ENCODE measurements at places on chromosomes 12 and 14. TPM values are rescaled to one million over a fixed set of nuclear protein-coding genes. Genes with fewer than 3 reads are reported as not detected.
A peak's percentile ranks its signal among the peaks of the same experiment; 100 is the strongest.

The TBC1D30 gene
- polyA plus RNA-seq: 0.08 TPM

The PLEKHH1 gene
- 0.06 TPM for polyA plus RNA-seq

The KCNH3 gene
- 3.4 TPM for polyA plus RNA-seq

DNA sequence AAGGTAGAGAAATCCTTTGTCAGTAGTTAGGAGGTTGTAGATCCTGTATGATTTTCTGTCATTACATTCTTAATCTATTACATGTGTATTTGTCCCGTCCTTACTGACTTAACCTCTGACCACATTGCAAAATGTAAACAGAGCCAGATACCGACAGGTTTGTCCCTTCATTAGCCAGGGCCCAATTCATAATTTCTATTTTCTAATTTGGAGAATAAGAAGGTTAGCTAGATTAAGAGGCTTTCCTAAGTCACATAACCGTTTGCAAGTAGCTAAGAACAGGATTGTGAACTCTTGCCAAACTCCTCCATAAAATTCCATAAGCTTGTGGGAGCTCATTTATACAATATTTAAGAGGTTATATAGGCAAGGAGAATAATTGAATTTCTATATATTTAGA, 352.6 kb downstream of the RAD51B start:
- DNase-seq: no peak
- H3K4me3 ChIP-seq: no peak overlapping the region
- H3K27ac ChIP-seq: no peak overlapping the region
- peaks cover 4% of the 10 kb centered on the region for H3K36me3 ChIP-seq
- no peaks in the 10 kb centered on the region for H3K27me3 ChIP-seq

- no peak for DNase-seq
- H3K27ac ChIP-seq: no peak overlapping the region
- no peaks in the 10 kb centered on the region for H3K27me3 ChIP-seq
- peaks cover 9% of the 10 kb centered on the region for H3K4me1 ChIP-seq
- H3K4me3 ChIP-seq: no peak overlapping the region
Measured at GRCh38 chr14:105437723-105438500, 18.3 kb downstream of the MTA1 start.

DNA sequence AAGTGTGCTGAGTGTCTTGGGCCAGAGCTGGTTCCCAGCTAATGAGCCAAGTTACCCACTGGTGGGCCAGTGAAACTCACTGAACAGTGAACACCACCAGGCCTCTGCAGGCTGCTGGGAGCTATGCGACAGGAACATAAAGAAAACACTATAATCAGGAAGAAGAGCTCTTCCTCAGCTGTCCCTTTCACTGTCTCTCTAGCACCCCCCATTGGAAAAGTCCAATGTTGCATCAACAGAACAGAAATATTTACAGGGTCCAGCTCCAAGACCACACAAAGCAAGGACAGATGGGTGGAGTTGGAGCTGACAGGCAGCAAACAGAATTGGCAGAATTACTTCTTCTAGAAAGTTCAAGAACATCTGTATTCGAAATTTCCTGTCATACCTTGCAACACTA, 903.6 kb upstream of the TMEM132C start:
- H3K4me1 ChIP-seq: no peaks in the 10 kb centered on the region
- H3K36me3 ChIP-seq: no peaks in the 10 kb centered on the region
- no peak for DNase-seq
- H3K4me3 ChIP-seq: no peak overlapping the region

DNA sequence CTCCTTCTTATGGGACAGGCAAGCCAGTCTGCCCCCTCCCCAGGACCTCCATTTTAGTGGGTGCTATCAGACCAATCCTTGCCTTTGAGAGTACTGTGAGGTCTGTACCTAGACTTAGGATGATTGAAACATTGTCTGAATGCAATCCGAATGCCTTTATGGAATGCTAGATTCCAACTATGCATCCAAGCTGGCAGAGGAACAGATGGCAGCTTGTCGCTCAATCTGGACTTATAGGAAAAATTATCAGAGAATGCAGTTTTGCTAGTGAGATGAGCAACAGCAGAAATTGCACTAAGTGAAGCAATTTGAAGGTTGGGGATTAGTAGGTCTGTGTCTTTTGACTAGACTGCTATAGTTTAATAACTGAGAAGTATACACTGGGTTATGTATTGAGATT, 109.1 kb downstream of the DYRK2 start:
- no peak overlapping the region for H3K27ac ChIP-seq
- peaks cover 20% of the 10 kb centered on the region for H3K4me1 ChIP-seq
- no peak overlapping the region for H3K4me3 ChIP-seq

GRCh38 chr14:88323086-88323522, at the start of gene KCNK10:
Gene KCNK10 (minus strand): TSS chr14:88323269. CDS start chr14:88322798, 471 bp downstream.
- no peak within 1 kb of the TSS for H3K27ac ChIP-seq
- H3K27me3 ChIP-seq: peaks cover 45% of the 10 kb centered on the region
- H3K4me1 ChIP-seq: no peaks in the 10 kb centered on the region

- H3K4me3 ChIP-seq: no peak overlapping the region
- H3K27ac ChIP-seq: no peak overlapping the region
- H3K27me3 ChIP-seq: no peaks in the 10 kb centered on the region
Measured at GRCh38 chr14:52325126-52325525, 11.0 kb downstream of the PTGER2 start.

DNA sequence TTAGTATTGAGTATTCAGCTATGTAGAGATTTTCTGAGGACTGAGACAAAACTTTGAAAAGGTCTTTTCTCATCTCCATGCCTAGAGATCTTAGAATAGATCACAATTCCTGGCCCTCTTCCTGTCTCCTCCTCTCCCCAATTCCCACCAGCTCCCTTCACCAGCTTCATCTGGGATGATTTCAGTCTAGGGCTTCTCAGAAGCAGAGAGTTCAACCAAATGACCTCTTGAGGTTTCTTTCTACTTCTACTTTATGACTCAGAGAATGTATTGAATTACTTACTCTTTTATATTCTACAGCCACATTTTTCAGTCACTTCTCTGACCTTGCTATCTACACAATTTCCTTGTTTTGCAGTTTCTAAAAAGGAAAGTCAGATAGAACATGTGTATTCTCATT, 19.4 kb upstream of the SNX6 start:
- no peak overlapping the region for H3K4me3 ChIP-seq
- no peaks in the 10 kb centered on the region for H3K27me3 ChIP-seq
- no peaks in the 10 kb centered on the region for H3K4me1 ChIP-seq
- H3K27ac ChIP-seq: no peak overlapping the region

DNA sequence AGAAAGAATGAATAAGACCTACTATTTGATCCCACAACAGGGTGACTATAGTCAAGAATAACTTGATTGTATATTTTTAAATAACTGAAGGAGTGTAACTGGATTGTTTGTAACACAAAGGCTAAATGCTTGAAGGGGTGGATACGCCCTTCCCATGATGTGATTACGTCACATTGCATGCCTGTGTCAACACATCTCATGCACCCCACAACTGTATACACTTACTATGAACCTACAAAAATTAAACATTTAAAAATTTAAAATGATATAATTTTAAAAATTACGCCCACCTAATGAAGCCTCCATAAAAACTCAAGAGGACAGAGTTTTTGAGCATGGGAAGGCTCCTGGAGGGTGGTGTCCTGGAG, 94.5 kb downstream of the SCARB1 start:
- H3K27ac ChIP-seq: no peak overlapping the region
- H3K27me3 ChIP-seq: peaks cover 25% of the 10 kb centered on the region
- peaks cover 10% of the 10 kb centered on the region for H3K4me1 ChIP-seq
- H3K4me3 ChIP-seq: no peak overlapping the region
- DNase-seq: no peak
- peaks cover 11% of the 10 kb centered on the region for H3K36me3 ChIP-seq

DNA sequence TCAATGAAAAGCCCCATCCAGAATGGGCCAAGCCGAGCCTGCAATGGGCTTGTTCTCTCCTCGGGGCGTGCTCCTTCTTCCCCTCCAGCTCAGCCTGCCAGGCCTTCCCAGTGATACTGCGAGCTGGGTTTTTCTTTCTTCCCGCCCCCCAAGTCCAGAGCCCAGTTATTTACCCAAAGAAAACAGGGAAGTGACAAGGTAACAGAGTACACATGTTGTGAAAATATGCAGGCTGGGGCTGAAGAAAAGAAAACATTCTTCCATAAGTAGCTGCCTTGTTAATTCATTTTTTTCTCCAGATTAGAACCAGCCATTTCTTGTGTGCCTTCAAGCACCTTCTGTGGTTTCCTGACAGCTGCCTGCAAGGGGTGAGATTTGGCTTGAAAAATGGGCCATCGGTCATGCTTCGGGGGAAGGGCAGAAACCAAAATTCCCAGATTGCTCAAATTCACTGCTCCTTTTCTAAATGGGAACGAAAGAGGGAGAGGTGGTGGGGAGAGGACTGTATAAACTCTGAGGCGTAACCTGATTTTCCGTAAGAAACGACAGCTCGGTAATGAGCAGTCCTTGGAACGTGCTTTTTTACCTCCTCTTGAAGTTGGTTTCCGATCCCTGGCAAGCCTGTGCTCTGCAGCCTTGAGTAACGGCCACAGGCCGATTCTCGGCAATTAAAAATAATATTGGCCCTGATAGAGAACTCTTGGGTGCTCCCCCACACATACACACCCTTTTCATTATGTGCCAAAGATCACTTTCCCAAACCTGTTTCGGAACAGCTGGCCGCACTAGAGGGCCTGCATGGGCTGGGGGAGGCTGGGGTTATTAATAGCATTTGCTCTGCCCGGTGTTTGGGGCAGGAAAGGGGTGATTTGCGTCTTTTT, 229.4 kb downstream of the ZFP36L1 start:
- peak overlapping the region; percentile 2 for H3K27ac ChIP-seq
- peak; percentile 27 for DNase-seq
- no peaks in the 10 kb centered on the region for H3K36me3 ChIP-seq

The CYP46A1 gene
- polyA plus RNA-seq: not detected

GRCh38 chr12:121465921-121466793, 66.2 kb downstream of the RNF34 start:
- H3K4me3 ChIP-seq: peak overlapping the region; percentile 93
- H3K27ac ChIP-seq: peak overlapping the region; percentile 86
- no peaks in the 10 kb centered on the region for H3K27me3 ChIP-seq
- peaks cover 46% of the 10 kb centered on the region for H3K4me1 ChIP-seq
- no peaks in the 10 kb centered on the region for H3K36me3 ChIP-seq

The PRB2 gene
- not detected for polyA plus RNA-seq

The NINJ2 gene
- 5.1 TPM for polyA plus RNA-seq

The SDR9C7 gene
- not detected for polyA plus RNA-seq

The BMP4 gene
- polyA plus RNA-seq: not detected

The LRP1-AS gene
- polyA plus RNA-seq: not detected

DNA sequence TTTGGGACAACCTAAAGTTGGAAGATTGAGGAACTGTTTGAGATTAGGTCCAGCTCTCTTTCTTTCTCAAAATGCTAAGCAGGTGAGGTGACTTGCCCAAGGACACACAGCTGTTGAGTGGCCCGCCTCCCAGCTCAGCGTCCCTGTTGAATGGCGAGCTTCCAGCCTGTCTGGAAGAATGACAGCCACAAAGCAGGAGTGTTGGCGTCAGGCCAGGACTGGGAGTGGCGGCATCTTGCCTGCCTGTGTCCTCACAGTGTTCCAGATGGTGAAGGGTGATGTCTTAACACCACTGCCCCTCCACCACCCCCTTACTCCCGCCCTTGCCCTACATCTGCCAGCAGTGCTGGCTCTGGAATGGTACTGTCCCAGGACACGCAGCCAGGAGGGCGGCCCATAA, 4.4 kb upstream of the CEBPE start:
- H3K27ac ChIP-seq: peak overlapping the region; percentile 34
- H3K27me3 ChIP-seq: no peaks in the 10 kb centered on the region

- no peak for DNase-seq
- H3K27ac ChIP-seq: no peak overlapping the region
- peaks cover 10% of the 10 kb centered on the region for H3K4me1 ChIP-seq
Measured at GRCh38 chr14:77055306-77055705, 26.8 kb upstream of the IRF2BPL start.

DNA sequence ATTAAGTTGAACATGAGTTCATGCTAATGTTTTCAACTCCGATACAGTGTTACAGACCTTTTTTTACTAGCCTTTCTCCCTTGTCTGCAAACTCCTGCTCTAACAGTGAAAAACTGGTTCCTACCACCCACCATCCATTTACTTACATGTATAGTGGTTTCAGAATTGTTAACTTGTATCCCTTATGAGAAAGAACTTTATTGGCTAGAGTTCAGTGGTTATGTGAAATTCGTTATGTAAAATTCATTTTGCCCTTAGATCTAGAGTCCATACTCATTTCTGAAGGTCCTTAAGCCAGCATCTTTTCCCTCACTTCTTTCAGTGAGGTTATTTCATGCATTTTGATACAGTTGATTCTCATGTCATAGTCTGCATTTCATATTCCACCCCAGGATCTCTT, 51.0 kb downstream of the PRKCH start:
- no peak for DNase-seq
- H3K4me1 ChIP-seq: peaks cover 34% of the 10 kb centered on the region
- peak overlapping the region; percentile 13 for H3K4me3 ChIP-seq
- H3K27me3 ChIP-seq: no peaks in the 10 kb centered on the region
- peaks cover 61% of the 10 kb centered on the region for H3K36me3 ChIP-seq

The PZP gene
- 0.29 TPM for polyA plus RNA-seq

- H3K27ac ChIP-seq: peak overlapping the region; percentile 97
- H3K4me1 ChIP-seq: peaks cover 95% of the 10 kb centered on the region
- peaks cover 32% of the 10 kb centered on the region for H3K36me3 ChIP-seq
- H3K4me3 ChIP-seq: peak overlapping the region; percentile 87
- peak; percentile 55 for DNase-seq
- H3K27me3 ChIP-seq: no peaks in the 10 kb centered on the region
Measured at GRCh38 chr14:91402771-91403600, 14.6 kb downstream of the CCDC88C start.

DNA sequence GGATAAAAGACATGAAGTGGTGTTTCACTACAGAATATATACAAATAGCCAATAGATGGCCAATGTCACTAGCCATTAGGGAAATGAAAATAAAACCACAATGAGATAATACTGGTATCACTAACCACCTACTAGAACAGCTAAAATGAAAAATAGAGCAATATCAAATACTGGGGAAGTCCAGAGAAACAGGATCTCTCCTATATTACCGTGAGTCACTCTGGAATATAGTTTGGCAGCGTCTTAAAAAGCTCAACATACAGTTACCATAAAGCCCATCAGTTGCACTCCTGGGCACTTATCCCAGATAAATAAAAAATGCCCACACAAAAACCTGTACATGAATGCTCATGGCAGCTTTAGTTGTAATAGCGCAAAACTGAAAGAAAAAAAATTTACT, 101.7 kb downstream of the TMTC1 start:
- no peaks in the 10 kb centered on the region for H3K4me1 ChIP-seq
- H3K27ac ChIP-seq: no peak overlapping the region
- H3K36me3 ChIP-seq: no peaks in the 10 kb centered on the region
- no peak overlapping the region for H3K4me3 ChIP-seq
- no peak for DNase-seq

- peaks cover 3% of the 10 kb centered on the region for H3K4me1 ChIP-seq
- H3K36me3 ChIP-seq: no peaks in the 10 kb centered on the region
- peak overlapping the region; percentile 40 for H3K27ac ChIP-seq
- H3K4me3 ChIP-seq: no peak overlapping the region
Measured at GRCh38 chr14:101889898-101890297, 74.5 kb upstream of the DYNC1H1 start.

DNA sequence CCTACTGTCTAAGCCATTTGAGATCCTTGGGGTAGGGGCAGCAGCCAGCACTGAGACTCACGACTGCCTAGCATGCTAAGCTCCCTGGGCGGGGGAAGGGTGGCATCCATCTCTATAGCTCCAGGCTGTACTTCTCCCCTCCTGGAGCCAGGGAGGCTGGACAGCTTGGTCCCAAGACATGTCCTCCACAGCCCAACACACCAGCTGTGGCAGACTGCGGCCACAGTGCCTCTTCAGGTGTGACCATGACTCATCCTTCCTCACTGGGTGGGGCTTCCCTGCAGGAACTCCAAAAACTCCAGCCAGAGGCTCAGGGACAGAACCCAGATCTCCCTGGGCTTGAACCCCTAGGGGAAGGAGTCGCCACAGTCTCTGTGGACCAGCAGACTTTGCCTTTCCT, 193.9 kb downstream of the GPHN start:
- DNase-seq: no peak
- no peaks in the 10 kb centered on the region for H3K27me3 ChIP-seq
- H3K27ac ChIP-seq: no peak overlapping the region
- peaks cover 4% of the 10 kb centered on the region for H3K36me3 ChIP-seq
- no peaks in the 10 kb centered on the region for H3K4me1 ChIP-seq

The TDRD9 gene
- 0.74 TPM for polyA plus RNA-seq
